GM12864 (cell line): ENCODE measurements at places on chromosomes 13 and 19.

- no peak for DNase-seq
Measured at GRCh38 chr13:33639158-33639557, 178.8 kb upstream of the RFC3 start.

DNA sequence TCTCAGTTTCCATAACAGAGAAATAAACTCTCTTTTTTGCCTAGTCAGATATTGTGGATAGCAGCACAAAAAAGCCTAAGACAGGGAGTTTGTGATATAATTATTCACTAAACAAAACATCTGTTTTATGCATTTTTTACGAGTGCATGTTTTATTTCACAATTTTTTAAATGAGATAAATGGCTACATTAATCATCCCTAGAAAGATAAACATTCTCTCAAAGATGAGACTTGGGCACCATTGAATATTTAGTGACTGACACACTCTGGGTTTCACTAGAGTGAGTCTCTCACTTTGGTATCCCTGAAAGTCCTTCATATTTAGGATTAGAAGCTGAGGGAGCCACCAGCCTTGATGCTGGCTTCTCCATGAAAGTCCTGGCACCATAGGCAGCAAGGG is 74.3 kb upstream of the LRCH1 start:
- no peak for DNase-seq

DNA sequence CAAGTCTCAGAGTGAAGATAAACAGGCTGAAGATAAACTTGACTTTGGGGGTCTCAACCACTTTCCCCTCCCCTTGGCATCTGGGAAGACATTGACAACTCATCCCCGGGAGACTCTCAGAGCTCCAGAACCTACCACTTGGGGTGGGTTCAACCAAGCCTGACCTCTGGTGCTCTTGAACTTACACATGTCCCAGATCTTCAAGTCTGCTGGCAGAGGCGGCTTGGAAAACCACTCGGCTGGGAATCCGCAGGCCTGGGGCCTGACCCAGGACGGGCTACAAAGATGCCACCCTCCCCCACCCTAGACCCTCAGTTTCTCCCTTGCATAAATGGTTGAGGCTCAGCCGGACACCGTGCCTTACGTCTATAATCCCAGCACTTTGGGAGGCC is 512 bp downstream of the LRRC8E start:
- DNase-seq: no peak

- DNase-seq: no peak
Measured at GRCh38 chr13:70415136-70415535, 306.9 kb upstream of the KLHL1 start.

DNA sequence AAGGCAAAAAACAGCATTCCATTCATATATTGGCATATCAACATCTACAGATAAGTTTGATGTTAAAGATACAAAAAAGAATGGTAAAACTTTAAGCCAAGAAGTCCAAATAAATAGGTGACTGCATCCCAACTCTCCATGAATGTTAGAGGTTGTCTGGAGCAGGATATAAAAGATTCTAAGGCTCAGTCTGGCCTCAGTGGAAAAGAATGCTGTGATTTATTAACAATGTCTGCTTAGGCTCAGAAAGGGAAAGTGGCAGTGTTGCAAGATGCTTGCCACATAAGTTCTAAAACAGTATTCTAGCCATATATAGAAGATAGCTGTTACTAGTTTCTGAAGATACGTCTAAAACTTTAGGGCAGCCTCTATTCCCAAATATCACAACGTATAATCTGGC is 179.8 kb upstream of the NBEA start:
- no peak for DNase-seq

- no peak for DNase-seq
Measured at GRCh38 chr19:38564981-38565690, 52.6 kb downstream of the MAP4K1 start.

- no peak for DNase-seq
Measured at GRCh38 chr19:17687141-17687856, 855 bp downstream of the UNC13A start.

- DNase-seq: no peak
Measured at GRCh38 chr13:108270442-108270841, 924 bp downstream of the TNFSF13B start.

- no peak for DNase-seq
Measured at GRCh38 chr13:46354156-46355087, 32.6 kb downstream of the RUBCNL start.

GRCh38 chr19:19217099-19217498 is 5.3 kb downstream of the NCAN start:
- no peak for DNase-seq

- DNase-seq: no peak
Measured at GRCh38 chr13:107716741-107717140, 498.6 kb downstream of the LIG4 start.
